ENCODE measurements at places on chromosomes 2 and 18.

DNA sequence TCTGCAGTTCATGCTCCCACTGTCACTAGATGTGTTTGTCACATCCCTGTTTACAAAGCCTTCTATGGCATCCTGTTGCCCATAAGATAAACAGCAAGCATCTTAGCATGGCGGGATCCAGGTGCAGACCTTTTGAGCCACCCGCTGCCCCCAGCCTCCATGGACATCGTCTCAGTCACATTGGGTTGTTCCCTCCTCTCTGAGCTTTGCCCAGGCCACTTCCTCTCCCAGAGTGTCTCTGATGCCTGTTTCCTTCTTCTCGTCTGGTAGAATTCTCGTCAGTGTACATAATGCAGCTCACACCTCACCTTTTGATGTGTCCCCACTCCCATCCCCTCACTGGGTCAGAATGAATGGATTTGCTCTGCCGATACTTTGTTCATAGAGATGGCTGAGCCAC lies 239.0 kb upstream of the APCDD1 start:
- no peak for DNase-seq

DNA sequence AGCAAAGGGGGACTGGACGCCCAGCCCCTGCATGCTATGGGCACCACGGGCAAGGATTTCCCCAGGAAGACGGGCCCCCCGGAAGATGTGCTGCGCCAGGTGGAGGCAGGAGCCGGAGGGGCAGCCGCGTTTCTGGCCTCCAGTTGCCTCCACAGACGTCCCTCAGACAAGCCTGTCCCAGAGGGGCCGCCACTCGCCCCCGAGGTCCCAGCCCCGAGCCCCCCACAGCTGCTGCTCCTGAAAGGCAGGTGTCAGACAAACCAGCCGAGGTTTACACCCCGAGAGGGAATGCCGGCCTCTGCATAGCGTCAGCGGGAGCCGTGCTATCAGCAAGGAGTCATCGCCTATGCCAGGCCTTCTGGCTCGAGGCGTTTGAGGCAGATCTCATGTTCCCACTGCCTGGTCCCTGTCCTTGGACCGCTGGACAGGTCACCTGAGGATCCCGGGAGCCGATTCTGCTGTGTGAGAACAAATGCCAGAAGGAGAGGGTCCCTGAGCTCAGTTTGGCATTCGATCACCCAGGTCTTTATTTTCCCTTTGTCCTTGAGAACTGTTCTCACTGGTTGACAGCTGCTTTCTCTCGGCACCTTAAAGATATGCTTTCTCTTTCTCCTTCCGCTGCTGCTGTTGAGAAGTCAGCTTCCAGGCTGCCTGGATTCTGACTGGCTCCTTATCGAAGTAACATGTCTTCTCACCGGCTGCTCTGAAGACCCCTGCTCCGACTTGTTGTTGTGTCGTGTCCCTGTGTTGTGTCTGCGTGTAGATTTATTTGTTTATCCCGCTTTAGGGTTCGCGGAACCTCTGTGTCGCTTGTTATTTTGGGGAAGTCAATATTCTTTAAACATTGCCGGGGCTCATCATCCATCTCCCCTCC lies 20.6 kb downstream of the CROCC2 start:
- no peak for DNase-seq

DNA sequence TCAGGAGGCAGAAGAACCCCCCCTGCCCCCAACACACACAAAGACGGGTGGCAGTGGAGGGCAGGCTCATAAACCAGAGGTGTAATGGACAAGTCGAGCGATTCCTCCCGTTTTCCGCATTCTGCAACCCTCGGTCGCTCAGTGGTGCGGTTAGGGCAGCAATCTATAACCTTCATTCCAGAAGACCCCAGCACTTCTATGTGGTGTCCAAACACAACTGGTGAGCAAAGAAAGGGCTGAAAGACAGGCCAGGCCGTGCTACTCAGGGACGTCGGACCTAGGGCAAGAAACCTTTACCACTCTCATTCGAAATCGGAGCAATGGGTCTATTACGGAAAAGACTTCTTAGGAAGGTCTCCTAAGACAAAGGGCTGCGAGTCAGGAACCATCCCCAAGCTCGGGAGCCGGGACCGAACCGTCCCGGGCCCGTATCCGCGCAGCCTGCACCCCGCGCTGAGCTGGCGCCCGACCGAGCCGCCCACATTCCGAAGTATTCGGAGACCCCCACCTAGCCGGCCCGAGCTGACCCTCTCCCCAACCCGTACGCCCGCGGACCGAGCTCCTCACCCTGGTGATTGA lies 568 bp downstream of the ARL5A start:
- DNase-seq, result peak; percentile 10

- DNase-seq, result peak; percentile 10
Measured at GRCh38 chr2:158319269-158319668, 137.3 kb downstream of the CCDC148 start.

DNA sequence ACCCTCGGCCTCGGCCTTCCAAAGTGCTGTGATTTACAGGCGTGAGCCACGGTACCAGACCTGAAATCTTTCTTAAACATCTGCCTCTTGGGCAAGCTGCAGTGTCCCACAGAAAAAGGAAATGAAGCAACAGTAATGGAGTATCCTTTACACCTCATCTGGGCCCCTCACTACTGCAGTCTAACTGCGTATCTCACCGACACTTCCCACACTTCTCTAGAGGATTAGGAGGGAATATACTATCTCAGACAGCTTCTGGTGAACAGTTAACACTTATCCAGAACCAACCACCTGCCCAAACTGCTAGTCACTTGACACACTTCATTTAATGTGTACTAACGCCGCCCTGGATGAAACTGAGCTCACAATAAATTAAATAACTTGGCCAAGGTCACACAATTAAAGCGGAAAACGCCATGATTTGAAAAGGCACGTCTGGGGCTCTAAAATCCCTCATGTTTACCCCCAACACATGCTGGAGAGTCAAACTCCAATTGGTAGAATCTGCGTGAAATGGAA lies 993 bp downstream of the COX7A2L start:
- no peak for DNase-seq

DNA sequence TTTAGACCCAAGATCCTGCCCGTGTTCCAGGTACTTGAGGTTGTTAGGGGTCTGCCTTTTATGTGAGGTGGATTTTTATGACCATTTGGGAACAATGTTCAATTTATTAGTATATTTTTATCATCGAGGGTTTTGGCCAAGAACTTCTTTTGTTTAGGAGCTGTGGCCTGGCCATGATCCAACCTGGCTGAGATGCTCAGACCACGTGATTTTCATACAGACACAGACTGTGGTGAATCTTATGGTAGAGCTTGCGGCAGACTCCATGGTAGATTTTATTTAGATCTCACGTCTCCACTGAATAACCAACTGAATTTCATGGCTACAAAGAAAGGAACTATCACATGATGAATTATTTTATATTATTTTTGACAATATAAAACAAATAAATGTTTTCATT lies 405.5 kb upstream of the VWC2L start:
- DNase-seq, result peak; percentile 60

DNA sequence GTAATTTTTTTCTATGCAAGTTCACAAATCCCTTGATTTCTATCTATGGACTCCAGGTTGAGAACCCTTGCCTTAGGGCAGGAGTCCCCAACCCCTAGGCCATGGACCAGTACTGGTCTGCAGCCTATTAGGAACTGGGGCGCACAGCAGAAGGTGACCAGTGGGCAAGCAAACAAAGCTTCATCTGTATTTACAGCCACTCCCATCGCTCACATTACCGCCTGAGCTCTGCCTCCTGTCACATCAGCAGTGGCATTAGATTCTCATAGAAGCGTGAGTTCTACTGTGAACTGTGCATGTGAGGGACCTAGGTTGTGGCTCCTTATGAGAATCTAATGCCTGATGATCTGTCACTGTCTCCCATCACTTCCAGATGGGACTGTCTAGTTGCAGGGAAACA lies 70.2 kb upstream of the SMAD2 start:
- no peak for DNase-seq

DNA sequence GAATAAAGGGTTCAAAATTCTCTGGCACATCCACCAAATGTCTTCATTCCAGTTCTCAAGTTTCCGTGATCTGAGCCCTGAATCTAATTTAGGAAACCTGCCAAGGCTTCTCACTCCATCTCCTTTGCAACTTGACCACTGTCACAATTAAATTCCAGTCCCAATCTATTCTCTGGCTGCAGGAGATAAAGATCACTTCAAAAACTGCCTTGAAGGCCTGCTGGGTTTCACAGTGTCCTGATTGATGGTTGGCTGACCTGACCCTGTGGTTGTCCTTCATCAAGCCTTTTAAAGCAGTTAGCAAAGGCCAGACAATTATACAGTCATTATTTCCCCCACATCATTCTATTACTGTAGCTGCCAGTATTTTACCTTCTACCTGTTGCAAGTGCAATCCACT lies 60.3 kb upstream of the DNAJC10 start:
- no peak for DNase-seq

- DNase-seq, result no peak
Measured at GRCh38 chr2:68889500-68889899, 18.3 kb upstream of the BMP10 start.

DNA sequence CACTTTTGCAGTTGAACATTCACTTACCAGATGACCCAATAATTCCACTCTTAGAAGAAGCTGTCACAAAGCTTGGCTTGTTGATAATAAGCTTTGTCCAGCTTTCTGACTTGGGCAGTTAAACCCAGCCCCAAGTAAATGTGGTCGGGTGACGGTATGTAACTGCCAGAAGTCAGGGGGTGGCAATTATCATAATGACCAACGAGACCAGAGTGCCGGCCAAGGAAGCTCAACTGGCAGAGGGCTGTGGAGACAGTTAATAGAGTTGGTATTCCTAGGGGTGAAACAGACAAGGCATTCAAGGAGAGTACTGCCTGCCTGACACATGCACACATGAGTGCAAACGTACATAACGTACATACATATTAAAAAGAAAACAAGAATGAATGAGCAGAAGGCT lies 116.7 kb downstream of the EIPR1 start:
- no peak for DNase-seq

DNA sequence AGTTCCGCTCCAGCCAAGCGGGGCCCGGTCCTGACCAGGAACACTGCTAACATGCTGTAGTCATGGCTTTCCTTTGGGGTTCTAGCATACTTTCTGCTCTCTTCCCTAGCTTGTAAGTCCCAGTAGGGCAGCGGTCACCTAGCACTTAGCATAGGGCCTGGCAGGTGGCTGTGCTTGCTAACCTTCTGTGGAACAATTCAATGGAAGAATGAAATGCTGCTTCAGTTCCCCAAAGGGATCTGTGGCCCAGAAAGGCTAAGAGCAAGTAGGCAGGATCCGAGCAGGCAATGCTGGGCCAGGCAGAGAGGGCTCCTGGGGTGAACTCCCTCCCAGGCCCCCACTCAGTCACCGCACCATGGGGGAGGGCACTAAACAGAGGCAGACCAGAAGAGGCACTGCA lies 266.8 kb downstream of the CELF4 start:
- DNase-seq, result no peak

DNA sequence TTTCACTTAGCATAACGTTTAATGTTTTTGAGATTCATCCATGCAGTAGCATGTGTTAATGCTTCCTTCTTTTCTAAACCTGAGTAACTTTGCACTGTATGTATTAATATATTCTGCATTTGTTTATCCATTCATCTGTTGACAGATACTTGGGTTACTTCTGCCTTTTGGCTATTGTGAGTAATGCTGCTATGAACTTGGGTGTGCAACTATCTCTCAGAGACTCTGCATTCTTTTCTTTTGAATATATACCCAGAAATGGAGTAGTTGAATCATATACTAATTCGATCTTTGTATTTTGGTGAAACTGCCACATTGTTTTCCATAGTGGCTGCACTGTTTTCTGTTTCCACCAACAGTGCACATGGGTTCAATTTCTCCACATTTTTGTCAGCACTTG lies 128.3 kb downstream of the SH3BP4 start:
- DNase-seq, result no peak

DNA sequence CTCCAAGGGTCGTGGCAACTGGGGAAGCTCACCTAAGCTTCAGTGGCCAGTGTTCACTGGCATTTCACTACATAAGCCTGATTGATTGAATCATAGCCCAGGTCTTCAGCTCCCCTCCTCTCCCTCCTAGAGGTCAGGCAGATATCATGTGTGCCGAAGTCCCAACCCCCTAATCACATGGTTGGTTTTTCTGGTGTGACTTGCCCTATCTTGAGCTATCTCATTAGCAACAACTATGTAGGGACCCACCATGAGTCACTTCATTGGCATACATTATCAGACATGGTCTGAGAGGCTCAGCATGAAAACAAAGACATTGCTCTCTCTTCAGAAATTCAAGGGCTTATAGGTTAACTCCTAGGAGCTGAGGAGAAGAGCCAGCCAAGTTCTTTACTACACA lies 76.8 kb downstream of the LYPD1 start:
- DNase-seq, result no peak

GRCh38 chr2:150134223-150134857 lies 353.1 kb downstream of the RND3 start:
- DNase-seq, result no peak

- DNase-seq, result no peak
Measured at GRCh38 chr2:234044157-234044556, 6.3 kb upstream of the SPP2 start.

DNA sequence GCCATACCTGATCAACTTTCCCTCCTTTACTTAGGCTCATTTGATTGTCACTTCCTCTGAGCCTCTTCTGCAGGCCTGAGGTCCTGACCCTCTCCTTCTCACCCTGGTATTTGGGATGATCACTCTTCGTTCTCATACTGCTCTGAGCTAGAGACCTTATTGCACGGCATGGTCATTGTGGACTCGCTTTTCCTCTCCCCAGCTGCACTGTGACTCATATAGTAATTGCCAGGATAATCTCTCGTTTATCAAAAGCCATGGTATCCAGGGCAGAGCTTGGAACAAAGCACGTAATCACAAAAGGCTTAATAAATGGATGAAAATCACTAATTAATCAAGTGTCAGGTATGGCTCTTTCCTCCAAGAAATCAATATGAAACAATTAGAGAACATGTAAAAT lies 40.9 kb upstream of the TRIB2 start:
- no peak for DNase-seq
